ENCODE measurements at places on chromosomes 11 and 22. TPM values are rescaled to one million over a fixed set of nuclear protein-coding genes. Genes with fewer than 3 reads are reported as not detected.

PDHX gene
- 57.2 TPM for total RNA-seq

NAALAD2 gene
- 0.61 TPM for total RNA-seq

RGL4 gene
- 0.35 TPM for total RNA-seq

APOA4 gene
- not detected for total RNA-seq

OR51I1 gene
- total RNA-seq, result not detected

TMEM191B gene
- total RNA-seq, result 3.3 TPM

ZP1 gene
- total RNA-seq, result 0.35 TPM

TTC12 gene
- 21.3 TPM for total RNA-seq

OR4D5 gene
- 1.2 TPM for total RNA-seq

MCHR1 gene
- 0.16 TPM for total RNA-seq

TEAD1 gene
- 56.7 TPM for total RNA-seq

NOX4 gene
- 0.35 TPM for total RNA-seq

TTC36 gene
- 0.66 TPM for total RNA-seq

EMID1 gene
- total RNA-seq, result 4.4 TPM

DNA sequence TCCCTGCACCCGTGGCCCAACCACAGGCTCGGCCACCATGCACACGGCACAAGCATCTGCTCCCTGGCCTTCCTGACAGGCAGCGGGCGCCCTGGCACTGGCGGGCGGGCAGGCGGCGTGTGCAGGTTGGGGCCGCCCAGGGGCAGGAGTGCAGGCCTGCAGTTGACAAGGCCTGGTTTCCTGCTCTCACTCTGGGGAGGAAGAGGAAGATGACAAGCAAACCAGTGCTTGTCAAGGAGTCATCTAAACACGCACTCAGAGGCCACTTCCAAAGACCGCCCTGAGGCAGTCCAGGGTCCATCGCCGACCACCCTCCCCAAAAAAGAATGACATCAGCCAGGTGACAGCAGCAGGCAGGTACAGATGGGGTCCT, 65.3 kb upstream of the LINC01488 start:
- no peaks in the 10 kb centered on the region for H3K4me1 ChIP-seq
- no peak overlapping the region for H3K4me3 ChIP-seq
- no peak overlapping the region for H3K27ac ChIP-seq
- DNase-seq, result no peak

- H3K27me3 ChIP-seq, result no peaks in the 10 kb centered on the region
- H3K4me3 ChIP-seq, result no peak overlapping the region
- H3K4me1 ChIP-seq, result no peaks in the 10 kb centered on the region
- H3K36me3 ChIP-seq, result no peaks in the 10 kb centered on the region
Observed at GRCh38 chr11:18313965-18314763, 7.8 kb downstream of the HPS5 start.

DNA sequence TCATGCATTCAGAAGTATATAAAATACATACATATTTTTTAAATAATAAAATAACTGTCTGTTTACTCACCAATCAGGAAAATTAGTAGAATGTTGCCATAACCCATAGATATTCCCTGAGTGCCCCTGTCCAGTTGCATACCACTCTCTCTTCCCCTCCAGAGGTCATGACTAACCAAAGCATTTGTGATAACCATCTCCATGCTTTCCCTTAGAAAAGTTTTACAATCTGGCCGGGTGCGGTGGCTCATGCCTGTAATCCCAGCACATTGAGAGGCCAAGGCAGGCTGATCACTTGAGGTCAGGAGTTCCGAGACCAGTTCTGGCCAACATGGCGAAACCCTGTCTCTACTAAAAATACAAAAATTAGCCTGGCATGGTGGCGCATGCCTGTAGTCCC, 33.2 kb upstream of the LDHA start:
- H3K4me3 ChIP-seq, result no peak overlapping the region
- H3K36me3 ChIP-seq, result peaks cover 10% of the 10 kb centered on the region
- H3K27me3 ChIP-seq, result no peaks in the 10 kb centered on the region
- no peaks in the 10 kb centered on the region for H3K4me1 ChIP-seq
- H3K27ac ChIP-seq, result no peak overlapping the region

DNA sequence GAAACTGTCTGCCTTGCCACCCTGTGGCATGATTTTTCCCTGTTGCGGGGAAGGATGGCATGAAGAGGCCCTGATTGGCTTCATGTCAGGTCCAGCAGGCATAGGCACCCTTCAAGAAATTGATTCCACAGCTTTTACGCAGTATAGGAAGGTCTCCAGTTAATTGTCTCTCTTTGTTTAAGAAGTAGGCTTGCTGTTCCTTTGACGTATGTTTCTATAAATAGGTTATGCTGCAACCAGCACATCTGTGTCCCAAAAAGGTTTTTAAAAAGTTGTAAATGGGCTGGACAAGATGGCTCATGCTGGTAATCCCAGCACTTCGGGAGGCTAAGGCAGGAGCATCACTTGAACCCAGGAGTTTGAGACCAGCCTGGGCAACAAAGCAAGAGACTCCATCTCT, 62.6 kb downstream of the CD6 start:
- no peaks in the 10 kb centered on the region for H3K4me1 ChIP-seq
- H3K27me3 ChIP-seq, result no peaks in the 10 kb centered on the region
- DNase-seq, result no peak
- H3K27ac ChIP-seq, result no peak overlapping the region
- no peaks in the 10 kb centered on the region for H3K36me3 ChIP-seq

DNA sequence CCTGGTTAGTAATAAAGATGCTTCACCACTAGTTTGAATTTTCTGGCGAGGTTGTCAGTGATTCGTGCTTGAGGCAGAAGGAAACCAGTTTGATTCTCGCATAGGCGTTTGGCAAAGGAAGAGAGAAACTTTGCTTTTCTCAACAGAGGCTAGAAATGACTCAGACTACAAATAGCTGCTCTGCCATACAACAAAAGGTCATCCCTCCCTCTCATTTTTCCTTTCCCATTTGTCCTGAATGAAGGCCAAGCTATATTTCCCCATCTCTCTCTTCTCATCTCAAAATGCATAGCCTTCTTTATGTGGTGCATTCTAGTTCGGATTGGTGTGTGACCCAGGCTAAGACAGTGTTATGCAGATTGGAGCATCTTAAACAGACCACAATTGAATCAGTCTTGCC, 741.4 kb downstream of the NTM start:
- H3K27ac ChIP-seq, result no peak overlapping the region
- H3K4me1 ChIP-seq, result no peaks in the 10 kb centered on the region
- no peak for DNase-seq
- H3K27me3 ChIP-seq, result no peaks in the 10 kb centered on the region
- H3K4me3 ChIP-seq, result no peak overlapping the region
- no peaks in the 10 kb centered on the region for H3K36me3 ChIP-seq

GRCh38 chr11:88106666-88107065, 68.6 kb downstream of the RAB38 start:
- H3K27ac ChIP-seq, result no peak overlapping the region
- no peak for DNase-seq
- no peak overlapping the region for H3K4me3 ChIP-seq
- H3K36me3 ChIP-seq, result no peaks in the 10 kb centered on the region

- H3K4me3 ChIP-seq, result no peak overlapping the region
- no peaks in the 10 kb centered on the region for H3K4me1 ChIP-seq
- H3K27ac ChIP-seq, result no peak overlapping the region
- DNase-seq, result no peak
- H3K27me3 ChIP-seq, result no peaks in the 10 kb centered on the region
Observed at GRCh38 chr11:112513417-112513816, 252.8 kb upstream of the PLET1 start.

GRCh38 chr22:35893698-35894097, 134.9 kb downstream of the RBFOX2 start:
- H3K4me3 ChIP-seq, result no peak overlapping the region
- H3K27me3 ChIP-seq, result no peaks in the 10 kb centered on the region
- H3K27ac ChIP-seq, result no peak overlapping the region
- DNase-seq, result no peak
- no peaks in the 10 kb centered on the region for H3K36me3 ChIP-seq

DNA sequence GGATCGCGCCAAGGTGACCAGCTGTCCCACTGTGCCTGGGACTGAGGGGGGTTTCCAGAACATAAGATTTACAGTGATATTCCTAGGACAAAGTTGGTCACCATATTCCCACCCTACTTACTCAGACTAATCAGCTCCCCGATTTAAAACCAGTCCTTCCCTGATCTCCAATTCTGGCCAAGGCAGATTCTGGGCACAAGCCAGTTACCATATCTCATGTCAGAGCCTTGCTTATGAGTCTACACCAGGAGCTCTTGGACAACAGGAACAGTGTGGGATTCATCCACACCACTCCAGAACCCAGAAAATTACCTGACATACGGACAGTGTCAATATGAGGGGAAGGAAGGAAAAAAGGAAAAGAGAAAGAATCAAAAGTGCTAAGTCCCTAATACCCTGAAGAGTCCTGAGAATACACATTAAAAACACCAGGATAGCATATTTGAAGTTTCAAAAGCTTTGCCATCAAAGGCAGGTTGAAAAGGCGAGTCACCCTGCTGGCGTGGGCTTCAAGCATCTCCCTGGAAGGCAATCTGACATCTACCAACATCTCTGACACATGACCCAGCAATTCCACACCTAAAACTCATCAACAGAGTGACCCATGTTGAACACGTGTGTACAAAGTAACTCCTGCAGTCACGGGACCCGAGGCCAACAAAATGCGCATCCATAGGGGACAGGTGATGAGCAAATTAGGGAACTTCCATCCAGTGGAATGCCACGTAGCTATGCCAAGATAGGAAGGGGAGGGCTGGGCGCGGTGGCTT, 8.0 kb upstream of the IL2RB start:
- no peak for DNase-seq
- no peak overlapping the region for H3K4me3 ChIP-seq
- no peaks in the 10 kb centered on the region for H3K4me1 ChIP-seq
- H3K27me3 ChIP-seq, result no peaks in the 10 kb centered on the region
- no peaks in the 10 kb centered on the region for H3K36me3 ChIP-seq

DNA sequence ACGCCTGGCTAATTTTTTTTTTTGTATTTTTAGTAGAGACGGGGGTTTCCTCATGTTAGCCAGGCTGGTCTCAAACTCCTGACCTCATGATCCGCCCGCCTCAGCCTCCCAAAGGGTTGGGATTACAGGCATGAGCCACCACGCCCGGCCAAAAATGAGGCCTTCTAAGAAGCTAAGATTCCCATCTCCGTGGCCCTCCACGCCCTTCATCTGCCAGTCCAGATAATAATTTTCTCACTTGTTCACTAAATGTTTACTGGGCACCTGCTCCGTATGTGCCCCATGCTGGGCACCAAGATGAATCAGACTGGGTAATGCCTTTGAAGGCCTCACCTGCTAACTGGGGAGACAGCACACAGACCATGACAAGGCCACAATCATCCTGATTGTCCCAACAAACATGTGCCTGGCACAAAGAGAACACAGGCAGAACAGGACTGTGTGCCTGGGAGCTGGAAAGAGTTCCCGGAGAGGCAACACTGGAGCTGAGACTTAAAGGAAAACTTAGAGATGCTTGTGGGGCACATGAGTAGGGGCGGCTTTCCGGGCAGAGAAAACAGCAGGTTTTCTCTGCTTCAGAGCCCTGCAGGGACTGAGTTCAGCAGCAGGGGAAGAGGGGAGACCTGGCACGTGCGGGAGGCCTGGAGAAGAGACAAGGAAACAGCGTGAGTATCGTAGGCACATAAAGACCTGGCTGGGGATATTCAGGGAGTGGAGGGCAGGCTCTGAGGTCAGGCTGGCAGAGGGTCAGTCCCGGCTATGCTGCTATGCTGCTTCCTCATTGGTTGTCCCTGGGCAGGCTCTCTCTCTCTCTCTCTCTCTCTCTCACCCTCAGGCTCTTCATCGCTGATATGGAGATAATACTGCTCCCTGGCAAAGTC, 2.4 kb downstream of the KIAA0930 start:
- no peaks in the 10 kb centered on the region for H3K27me3 ChIP-seq
- DNase-seq, result no peak
- no peak overlapping the region for H3K27ac ChIP-seq
- no peaks in the 10 kb centered on the region for H3K36me3 ChIP-seq

DNA sequence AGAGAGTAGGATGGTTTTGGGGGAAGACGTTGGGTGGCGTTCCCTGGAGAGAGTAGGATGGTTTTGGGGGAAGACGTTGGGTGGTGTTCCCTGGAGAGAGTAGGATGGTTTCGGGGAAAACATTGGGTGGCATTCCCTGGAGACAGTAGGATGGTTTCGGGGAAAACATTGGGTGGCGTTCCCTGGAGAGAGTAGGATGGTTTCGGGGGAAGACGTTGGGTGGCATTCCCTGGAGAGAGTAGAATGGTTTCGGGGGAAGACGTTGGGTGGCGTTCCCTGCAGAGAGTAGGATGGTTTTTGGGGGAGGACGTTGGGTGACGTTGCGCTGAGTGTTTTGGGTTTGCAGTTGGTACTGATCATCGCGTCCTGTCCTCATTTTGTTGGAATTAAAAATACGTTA, 28.2 kb downstream of the IGHMBP2 start:
- H3K27me3 ChIP-seq, result no peaks in the 10 kb centered on the region
- peaks cover 16% of the 10 kb centered on the region for H3K36me3 ChIP-seq
- no peak for DNase-seq
- H3K4me1 ChIP-seq, result no peaks in the 10 kb centered on the region
- no peak overlapping the region for H3K27ac ChIP-seq

DNA sequence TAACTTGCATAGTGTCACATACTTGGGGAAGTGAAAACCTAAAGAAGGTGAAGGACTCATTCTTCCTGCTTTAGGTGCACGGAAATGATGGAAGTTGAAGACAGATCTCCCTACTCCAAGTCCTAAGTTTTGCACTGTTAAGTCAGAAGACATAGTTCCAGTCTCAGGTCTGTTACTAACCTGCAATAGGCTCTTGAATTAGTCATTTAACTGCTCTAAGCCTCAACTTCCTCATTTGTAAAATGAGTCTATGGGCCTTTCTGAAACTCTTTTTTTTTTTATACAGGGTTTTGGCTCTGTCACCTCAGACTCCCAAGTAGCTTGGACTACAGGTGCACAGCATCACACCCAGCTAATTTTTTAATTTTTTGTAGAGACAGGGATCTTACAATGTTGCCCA, 30.8 kb upstream of the POU2AF1 start:
- H3K4me1 ChIP-seq, result no peaks in the 10 kb centered on the region
- no peak for DNase-seq
- H3K27ac ChIP-seq, result no peak overlapping the region

DNA sequence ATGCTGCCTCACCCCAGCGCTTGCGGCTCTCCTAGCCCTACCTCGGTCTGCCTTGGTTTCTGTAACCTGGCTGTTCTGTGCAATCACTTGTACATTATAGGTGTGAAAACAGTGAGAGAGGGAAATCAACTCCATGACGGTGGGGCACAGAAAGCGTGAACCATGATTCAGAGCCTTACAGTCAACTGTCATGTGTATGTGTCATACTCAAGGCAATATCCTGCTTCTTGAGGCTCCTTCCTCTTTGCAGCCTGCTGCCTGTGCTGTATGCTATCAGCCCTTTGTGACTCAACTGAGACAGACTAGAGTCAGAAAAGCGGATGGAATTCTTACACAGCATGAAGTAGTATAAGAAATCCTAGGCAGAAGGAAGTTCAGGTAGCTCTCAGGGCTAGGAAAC, 2.1 kb downstream of the NRIP3 start:
- H3K4me1 ChIP-seq, result peaks cover 2% of the 10 kb centered on the region
- no peaks in the 10 kb centered on the region for H3K36me3 ChIP-seq
- H3K27ac ChIP-seq, result no peak overlapping the region
- DNase-seq, result no peak

- peaks cover 11% of the 10 kb centered on the region for H3K4me1 ChIP-seq
- no peak overlapping the region for H3K4me3 ChIP-seq
- H3K27ac ChIP-seq, result no peak overlapping the region
- no peak for DNase-seq
- H3K36me3 ChIP-seq, result no peaks in the 10 kb centered on the region
Observed at GRCh38 chr11:117977029-117977428, 9.2 kb upstream of the IL10RA start.
